ENCODE measurements at places on chromosomes 13 and 19. TPM values are rescaled to one million over a fixed set of nuclear protein-coding genes. Genes with fewer than 3 reads are reported as not detected.

The WIZ gene
- 106 TPM for total RNA-seq

The FUT2 gene
- total RNA-seq = 0.22 TPM

The ZNF585A gene
- 12.5 TPM for total RNA-seq

The ZNF850 gene
- 3.8 TPM for total RNA-seq

The RAB4B gene
- total RNA-seq = 43.2 TPM

The LRRC4B gene
- total RNA-seq = 28.5 TPM

The MISP gene
- total RNA-seq = 1.1 TPM

The TUBB4A gene
- total RNA-seq = 225 TPM

The ADGRE1 gene
- total RNA-seq = not detected

The STOML3 gene
- not detected for total RNA-seq

The AZU1 gene
- 2.2 TPM for total RNA-seq

The CHAMP1 gene
- 29.5 TPM for total RNA-seq

The MYDGF gene
- 32.6 TPM for total RNA-seq

The DHDH gene
- total RNA-seq = not detected

The LSM14A gene
- total RNA-seq = 89.5 TPM

The ZNF491 gene
- total RNA-seq = 26.0 TPM

The RUBCNL gene
- 1.9 TPM for total RNA-seq

The LYPD5 gene
- total RNA-seq = not detected

The ZNF486 gene
- 69.8 TPM for total RNA-seq

The IZUMO2 gene
- not detected for total RNA-seq

The YJU2 gene
- total RNA-seq = 18.7 TPM

The TEX101 gene
- not detected for total RNA-seq

The ZNF563 gene
- 3.8 TPM for total RNA-seq

The FFAR2 gene
- not detected for total RNA-seq

The ZNF221 gene
- total RNA-seq = 16.1 TPM

The SIGLEC6 gene
- not detected for total RNA-seq

The GZMM gene
- total RNA-seq = 0.47 TPM

The SIAH3 gene
- 1.2 TPM for total RNA-seq

The ZNF540 gene
- 2.7 TPM for total RNA-seq

The FCER2 gene
- total RNA-seq = not detected

The TEAD2 gene
- total RNA-seq = 140 TPM

The TPTE2 gene
- total RNA-seq = not detected

The TMEM150B gene
- not detected for total RNA-seq

The ONECUT3 gene
- total RNA-seq = 15.4 TPM

The DKKL1 gene
- total RNA-seq = 2.8 TPM

The CYP4F12 gene
- total RNA-seq = not detected

The EPS8L1 gene
- total RNA-seq = 114 TPM

The PTH2 gene
- 2.5 TPM for total RNA-seq

The ZSCAN5C gene
- total RNA-seq = 0.32 TPM

The ZNF841 gene
- 25.4 TPM for total RNA-seq

The CLDND2 gene
- total RNA-seq = not detected

Data from glutamatergic neuron (in vitro differentiated cells).